Activated T-cell treated with anti-CD3 and anti-CD28 coated beads for 24 hours (primary cell): ENCODE measurements at places on chromosomes 1 and 21.

DNA sequence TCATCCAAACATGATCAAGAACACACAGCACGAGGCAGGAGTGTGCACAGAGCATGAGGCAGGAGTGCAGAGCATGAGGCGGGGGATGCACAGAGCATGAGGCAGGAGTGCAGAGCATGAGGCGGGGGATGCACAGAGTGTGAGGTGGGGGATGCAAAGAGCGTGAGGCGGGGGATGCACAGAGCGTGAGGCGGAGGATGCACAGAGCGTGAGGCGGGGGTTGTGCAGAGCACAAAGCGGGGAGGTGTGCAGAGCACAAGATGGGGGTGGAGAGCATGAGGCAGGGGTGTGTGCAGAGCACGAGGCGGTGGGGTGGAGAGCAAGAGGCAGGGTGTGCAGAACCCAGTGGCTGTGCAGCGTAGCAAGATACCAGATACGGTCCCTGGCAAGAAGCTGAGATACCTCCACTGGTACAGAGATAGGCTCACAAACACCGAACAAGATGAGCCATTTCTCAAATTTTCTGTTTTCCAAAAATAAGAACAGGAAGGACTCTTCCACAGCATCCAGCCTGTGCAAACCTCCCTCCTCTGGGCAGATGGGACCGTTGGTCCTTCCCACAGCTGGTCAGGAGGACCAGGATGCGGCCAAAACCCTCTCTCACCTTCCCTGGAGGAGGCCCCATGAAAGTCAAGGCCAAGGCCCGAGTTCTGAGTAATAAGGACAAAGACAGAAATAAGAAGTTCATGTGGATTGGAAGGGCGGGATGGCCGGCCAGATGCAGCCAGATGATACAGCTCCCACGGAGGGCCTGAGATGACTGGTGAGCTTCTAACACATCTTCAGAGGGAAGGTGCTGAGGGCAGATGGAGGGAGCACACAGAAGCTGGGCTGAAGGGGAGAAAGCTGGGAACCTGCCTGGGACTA, 12.0 kb downstream of the SPATC1L start:
- DNase-seq = no peak

DNA sequence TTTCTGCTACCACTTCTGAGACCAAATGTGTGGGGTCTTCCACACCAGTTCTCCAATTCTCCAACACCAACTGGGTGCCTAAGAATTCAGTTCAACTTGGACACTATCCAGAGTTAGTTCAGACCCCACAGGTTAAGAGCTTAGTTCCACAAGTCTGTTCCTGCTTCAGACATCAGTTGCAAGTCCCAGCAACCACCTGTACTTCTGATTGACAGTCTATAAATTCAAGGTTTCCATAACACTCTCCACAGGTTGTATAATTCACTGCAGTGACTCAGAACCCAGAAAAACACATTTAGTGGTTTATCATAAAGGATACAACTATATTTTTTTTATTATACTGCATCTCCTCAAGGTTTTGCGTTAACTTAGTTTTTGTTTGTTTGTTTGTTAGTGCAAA, 18.7 kb downstream of the AK5 start:
- no peak for DNase-seq

- DNase-seq = peak; percentile 20
These were observed 771 bp downstream of the EIF4G3 start for GRCh38 chr1:21175670-21176581.

DNA sequence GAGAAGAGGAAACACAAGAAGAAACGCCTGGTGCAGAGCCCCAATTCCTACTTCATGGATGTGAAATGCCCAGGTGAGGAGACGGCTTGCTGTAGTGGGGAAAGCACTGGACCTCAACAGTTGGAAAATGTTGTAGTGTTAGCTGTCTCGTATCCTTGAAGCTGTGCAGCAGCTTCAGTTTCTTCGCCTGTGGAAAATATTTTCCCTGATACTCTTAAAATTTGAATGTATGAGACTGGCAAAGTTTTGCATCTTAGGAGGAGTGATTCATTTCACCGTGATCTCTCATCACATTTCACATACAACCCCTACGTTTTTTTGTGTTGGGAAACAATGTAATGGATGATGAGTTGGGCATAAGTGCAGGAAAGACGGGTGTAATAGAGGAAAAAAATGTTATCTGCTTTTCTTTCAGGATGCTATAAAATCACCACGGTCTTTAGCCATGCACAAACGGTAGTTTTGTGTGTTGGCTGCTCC, 629 bp downstream of the RPS27 start:
- DNase-seq = no peak

DNA sequence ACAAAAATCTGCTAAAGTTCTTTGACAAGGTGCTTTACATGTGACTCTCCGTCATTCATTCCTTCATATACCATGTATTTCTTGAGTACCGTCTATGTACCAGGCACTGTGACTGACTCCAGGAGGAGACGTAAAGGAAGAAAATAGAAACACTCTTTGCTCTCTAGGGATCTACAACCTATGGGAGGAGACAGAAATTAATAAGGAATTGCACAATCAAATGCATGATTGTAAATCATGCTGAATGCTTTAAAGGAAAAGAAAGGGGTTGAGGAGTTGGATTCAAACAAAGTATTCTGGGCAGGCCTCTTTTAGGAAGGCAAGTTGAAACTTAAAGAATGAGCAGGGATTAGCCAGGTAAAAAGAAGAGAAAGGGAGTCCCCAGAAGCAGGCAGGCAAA, 239.1 kb upstream of the FGGY start:
- no peak for DNase-seq

DNA sequence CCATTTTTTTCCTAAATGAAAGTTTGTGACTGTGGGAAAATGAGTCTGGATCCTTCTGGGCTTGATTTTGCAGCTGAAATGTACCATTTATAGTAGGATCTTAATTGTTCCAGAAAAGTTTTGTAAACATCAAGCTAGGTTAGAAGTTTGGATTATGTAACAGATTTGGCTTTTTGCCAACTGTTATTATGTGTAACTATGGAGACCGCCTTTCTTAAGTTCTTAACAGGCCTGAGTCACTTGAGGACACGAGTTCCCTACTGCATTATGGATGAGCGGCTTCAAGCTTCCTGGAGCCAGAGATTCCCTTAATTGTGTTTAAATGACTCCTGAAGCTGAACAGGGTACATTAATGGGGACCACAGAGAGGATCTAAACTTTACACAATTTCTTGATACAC, 22.2 kb downstream of the SLC25A33 start:
- DNase-seq = no peak

- no peak for DNase-seq
These were observed 146.7 kb downstream of the HLX start for GRCh38 chr1:221025956-221026355.

DNA sequence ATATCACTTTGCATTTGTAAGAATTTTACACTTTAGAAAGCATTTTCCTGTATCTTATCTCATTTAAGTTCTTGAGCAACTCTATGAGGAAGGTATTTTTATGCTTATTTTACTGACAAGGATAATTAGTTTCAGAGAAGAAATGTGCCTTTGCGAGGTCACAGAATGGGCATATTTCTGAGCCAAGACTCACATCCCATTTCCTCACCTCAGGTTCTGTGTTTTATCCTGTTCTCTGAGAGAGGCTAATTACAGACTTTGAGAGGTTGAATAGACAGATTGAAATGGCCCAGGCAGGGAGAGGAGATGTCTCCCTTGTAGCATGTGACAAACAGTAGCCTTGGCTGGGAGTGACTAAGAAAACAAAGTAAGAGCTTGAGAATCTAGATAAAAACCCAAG, 39.1 kb upstream of the ZC3H11B start:
- DNase-seq = no peak

GRCh38 chr1:3716351-3716750, 35.9 kb upstream of the CCDC27 start:
- DNase-seq = no peak

DNA sequence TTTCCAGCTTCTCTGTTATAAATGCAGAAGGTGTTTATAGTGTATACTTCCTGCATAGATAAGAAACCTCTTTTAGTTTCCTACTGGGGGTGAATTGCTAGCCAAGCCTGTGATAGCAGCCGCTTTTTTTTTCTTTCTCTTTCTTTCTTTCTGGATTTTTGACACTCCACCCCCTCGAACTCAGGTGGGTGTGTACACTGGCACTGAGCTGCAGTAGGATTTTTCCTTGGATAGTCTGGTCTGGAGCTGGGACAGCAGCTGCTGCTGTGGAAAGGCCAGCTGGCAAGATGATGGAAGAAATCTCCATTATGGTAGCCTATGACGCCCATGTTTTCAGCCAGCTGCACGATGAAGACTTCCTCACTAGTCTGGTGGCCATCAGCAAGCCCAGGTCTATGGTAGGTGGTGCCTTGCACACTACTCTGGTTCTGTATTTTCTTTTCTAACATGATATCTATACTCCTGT, 122.5 kb upstream of the CACYBP start:
- DNase-seq = no peak

DNA sequence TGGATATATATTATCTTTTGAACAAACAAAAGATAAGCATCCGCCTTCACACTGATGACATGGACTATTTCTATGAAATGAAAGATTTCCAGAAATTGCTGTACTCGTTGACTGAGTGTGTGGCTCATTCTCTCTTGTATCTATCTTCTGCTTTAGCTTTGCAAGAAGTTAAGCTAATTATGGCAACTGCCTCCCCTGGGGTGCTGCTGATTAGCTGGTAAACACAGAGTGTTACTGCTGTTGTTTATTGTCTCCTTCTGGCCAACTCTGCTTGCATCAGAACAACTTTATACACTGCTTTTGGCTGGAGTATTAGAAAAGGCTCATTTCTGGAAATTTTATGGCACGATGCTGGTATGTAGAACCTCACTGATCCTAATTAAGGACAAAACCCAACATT, 95.6 kb upstream of the SNX7 start:
- DNase-seq = no peak

DNA sequence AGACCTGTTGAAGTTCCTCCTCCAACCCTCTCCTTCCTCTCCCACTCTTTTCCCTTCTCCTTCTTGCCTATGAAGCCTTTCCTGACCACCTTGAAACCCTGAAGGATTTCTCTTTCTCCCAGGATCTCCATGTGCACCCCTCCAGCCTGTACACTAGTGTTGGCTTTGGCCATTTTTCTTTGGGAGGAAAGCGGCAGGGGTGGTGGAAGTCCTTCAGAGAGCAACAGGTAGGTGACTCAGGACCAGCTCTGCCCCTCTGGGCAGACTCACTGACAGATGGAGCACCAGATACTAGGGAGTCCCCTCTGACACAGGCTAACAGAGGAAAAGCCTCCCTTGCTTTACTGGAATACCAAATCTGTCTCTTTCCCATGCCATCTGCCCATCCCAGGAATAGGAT, 4.6 kb downstream of the SLC26A9 start:
- no peak for DNase-seq
